ENCODE measurements at places on chromosomes 2 and 18.

DNA sequence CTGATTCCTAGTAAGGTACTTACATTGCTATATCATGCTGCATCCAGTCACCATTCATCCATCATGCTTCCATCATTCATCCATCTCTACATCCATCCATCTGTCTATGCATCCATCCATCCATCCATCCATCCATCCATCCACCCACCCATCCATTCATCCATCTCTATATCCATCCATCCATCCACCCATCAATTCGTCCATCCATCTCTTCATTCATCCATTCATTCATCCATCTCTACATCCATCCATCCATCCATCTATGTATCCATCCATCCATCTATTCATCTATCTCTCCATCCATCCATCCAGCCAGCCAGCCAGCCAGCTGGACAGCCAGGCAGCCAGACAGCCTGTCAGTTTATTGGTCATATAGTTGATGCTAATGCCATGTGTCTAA is 20.7 kb downstream of the PRKCE start:
- DNase-seq: no peak

DNA sequence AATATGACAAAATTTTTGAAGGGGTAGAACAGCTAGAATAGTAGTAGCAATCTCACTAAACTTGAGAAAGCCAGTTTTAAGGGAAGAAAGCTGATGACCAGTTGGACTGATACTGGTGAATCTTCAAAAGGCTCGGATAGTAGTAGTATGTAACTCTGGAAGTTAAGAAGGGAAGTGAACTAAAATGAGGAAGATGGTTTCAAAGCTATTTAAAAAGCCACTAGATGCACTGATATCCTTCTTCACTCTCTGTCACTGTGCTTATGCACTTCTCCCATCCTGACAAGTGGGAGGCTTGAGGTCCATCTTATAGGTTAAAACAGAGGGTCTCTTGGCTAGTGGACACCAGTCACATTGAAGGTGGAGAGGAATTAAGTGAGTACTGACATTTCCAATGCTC is 141.1 kb downstream of the NCOA1 start:
- no peak for DNase-seq

- DNase-seq: no peak
These were observed 217.1 kb downstream of the SLC4A3 start for GRCh38 chr2:219844401-219845091.

GRCh38 chr2:176280156-176280555 is 10.9 kb downstream of the MTX2 start:
- no peak for DNase-seq

GRCh38 chr2:45681675-45682074 is 30.2 kb downstream of the PRKCE start:
- DNase-seq: no peak

- DNase-seq: no peak
These were observed 335.0 kb upstream of the KYNU start for GRCh38 chr2:142542431-142542910.

DNA sequence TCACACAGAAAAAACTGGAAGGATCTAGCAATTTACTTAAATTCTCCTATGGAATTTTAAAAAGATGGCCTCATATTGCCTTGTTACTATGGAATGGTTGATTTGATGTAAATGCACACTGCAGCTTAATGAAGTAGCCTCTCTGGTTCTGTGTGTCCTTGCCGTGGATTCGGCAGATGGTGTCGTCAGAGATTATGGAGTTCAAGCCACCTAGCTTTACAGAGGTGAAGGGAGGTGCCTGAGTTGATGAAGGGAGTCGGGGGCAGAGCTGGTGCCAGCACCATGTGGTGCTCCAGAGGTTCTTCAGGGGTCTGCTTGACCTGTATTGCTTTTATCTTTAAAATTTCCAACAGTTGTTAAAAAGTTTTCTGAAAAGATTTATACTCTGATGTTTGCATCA is 48.8 kb downstream of the ASAP2 start:
- DNase-seq: no peak

DNA sequence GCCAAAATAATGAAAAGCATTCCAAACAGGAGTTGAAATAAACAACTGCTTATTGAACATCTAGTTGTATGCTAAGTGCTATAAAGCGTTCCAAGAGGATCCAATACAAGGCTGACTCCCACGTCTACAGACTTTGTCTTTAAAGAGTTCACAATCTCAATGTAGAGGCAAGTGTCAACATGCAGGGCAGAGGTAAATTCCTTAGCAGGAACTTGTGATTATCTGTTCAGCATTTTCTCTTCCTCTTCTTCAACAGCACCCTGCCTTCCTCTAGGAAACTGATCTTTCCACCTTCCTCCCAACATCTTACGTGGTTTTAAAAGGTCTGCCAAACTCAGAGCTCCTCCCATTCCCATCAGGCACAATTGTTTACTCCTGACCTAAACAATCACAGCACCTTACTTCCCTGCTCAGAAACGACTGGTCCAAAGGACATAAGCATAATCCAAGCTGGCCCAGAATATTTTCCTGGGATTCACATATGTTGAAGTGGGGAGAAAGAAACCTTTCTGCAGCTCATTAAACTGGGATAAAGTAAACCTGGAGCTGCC is 83.9 kb downstream of the ITSN2 start:
- DNase-seq: no peak

GRCh38 chr2:138780446-138780880 is 273 bp upstream of the NXPH2 start:
- no peak for DNase-seq

DNA sequence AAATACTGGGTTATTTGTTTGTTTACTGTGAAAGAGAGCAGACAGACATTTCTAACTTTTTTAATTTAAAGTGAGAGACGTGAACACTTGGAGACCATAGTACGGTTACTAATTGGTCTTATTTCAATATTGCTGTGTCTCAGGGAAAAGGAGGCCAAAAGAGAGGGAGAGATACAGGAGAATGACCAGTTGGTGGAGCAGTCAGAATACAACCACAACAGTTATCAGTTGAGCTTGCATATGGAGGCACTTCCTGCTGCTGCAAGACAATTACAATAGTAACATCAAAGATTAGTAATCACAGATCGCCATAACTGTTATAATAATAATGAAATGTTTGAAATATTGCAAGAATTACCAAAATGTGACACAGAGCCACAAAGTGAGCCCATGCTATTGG is 58.2 kb downstream of the TWSG1 start:
- DNase-seq: no peak

- no peak for DNase-seq
These were observed 99.2 kb upstream of the ITGA4 start for GRCh38 chr2:181357979-181358378.

DNA sequence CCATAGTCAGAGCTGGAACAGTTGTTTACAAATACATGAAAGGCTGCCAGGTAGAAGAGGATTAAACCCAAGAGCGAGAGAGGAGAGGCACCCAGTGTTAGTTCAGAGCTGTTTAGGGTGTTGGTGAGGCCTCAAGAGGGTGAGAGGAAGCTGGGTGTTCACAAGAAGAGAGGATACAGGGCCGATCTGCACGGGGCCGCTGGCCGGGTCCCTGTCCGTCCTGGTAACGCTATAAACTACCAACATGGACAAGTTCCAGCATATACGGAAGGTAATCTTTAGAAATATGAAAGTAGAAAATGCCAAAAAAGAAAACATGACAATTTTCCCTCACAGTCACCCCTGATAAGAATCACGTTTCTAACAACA is 109.7 kb downstream of the TMEM18 start:
- DNase-seq: no peak

DNA sequence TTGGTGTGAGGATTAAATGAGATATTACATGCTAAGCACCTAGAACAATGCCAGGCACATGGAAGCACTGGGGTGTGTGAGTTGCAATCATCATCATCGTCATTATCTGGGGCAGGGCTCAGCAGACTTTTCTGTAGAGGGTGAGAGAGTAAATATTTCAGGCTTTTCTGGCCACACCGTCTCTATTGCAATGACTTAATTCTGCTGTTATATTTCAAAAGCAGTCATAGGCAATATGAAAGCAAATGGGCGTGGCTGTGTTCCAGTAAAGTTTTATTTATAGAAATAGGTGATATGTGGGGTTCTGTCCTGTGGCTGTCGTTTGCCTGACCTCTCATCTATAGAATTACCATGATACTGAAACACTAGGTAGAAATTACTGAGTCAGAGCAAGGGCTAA is 60.6 kb downstream of the IL1R2 start:
- no peak for DNase-seq

DNA sequence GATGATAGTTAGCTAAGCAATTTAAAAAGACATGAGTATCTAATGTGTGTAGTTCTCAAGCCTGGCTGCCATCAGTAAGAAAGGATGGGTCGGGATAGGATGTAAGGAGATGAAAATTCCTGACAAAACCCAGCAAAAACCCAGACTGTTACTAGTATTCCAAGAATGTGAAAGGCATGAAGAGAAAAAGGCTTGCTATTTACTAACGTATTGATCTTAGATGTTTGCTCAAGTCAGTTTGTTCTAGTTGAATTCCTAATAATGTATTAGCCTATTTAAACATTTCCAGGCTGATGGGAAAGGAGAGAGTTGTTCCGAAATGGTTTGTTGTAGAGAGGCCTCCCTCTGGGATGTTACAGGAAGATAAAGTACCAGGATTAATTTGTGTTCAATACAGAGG is 88.2 kb downstream of the ZNF532 start:
- DNase-seq: no peak

GRCh38 chr2:115573756-115574155 is 1131.3 kb downstream of the DPP10 start:
- no peak for DNase-seq

- DNase-seq: no peak
These were observed 47.1 kb upstream of the SELENOI start for GRCh38 chr2:26298638-26299393.

DNA sequence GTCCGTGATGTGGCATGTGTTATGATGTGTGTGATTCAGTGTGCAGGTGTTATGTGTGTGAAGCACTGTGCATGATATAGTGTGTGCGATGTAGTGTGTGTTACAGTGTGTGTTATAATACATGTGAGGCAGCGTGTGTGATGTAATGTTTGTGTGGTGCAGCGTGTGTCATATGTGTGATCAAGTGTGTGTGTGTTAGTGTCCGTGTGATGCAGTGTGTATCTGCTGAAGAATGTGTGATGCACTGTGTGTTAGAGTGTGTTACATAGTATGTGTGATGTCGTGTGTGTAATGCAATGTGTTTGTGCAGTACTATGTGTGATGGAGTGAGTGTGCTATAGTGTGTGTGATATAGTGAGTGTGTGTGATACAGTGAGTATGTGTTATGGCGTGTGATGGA is 182.8 kb upstream of the SOX11 start:
- no peak for DNase-seq

DNA sequence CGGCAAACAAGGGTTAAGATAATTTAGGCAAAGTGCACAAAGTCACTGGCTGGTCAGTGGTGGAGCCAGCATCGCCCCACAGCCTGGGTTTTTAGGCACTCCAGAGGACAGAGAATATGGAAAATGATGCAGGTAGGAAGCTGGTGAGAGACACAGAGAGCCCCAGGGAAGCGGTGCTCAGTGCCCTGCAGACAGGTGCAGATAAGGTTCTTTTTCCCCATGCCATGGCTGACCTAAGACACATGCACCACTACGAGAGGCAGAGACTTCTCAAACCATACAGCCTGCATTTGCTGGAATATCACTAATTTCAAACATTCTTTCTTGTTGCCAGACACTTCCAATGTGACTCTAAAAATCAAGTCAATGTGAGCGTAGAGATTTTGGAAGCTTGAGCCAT is 205.7 kb upstream of the APCDD1 start:
- no peak for DNase-seq

DNA sequence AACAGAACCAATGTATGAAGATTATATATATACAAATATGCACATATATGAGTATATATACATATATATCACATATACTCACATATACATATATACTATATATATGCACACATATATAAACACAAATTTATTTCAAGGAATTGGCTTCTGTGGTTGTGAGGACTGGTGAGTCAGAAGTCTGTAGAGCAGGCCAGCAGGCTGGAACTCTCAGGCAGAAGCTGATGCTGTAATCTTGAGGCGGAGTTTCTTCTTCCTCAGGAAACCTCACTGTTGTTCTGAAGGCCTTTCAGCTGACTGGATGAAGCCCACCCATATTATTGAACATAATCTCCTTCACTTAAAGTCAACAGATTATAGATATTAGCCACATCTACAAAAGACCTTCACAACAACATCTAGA is 143.9 kb upstream of the CREB1 start:
- DNase-seq: no peak

- DNase-seq: no peak
These were observed 4.3 kb upstream of the PLCL1 start for GRCh38 chr2:197800091-197800490.

- DNase-seq: no peak
These were observed 18.8 kb downstream of the NEMP2 start for GRCh38 chr2:190515687-190516086.

DNA sequence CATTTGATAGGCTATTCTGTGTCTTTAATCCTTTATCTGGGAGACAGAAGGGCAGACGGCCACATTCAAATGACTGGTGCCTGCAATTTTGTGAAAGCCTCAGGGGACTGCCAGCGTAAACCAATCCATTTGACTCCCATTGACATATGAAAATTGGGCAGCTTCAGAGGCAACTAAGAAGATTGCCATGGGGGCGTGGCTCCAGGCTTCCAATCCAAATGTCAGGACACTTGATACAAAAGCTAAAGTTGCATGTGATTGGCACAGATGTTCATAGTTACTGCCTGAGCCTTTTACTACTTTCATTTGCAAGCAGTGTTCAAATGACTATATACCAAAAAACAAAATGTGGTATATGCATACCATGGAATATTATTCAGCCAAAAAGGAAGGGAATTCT is 42.0 kb downstream of the SPC25 start:
- peak; percentile 47 for DNase-seq

GRCh38 chr2:74039611-74040010 is 54.9 kb downstream of the TET3 start:
- no peak for DNase-seq

GRCh38 chr2:157262248-157262647 is 4.7 kb downstream of the GALNT5 start:
- DNase-seq: no peak

GRCh38 chr2:49577041-49577440 is 422.7 kb upstream of the FSHR start:
- no peak for DNase-seq

GRCh38 chr2:199756211-199756610 is 94.8 kb downstream of the FTCDNL1 start:
- no peak for DNase-seq

- DNase-seq: no peak
These were observed 8.8 kb upstream of the THADA start for GRCh38 chr2:43604674-43605073.

DNA sequence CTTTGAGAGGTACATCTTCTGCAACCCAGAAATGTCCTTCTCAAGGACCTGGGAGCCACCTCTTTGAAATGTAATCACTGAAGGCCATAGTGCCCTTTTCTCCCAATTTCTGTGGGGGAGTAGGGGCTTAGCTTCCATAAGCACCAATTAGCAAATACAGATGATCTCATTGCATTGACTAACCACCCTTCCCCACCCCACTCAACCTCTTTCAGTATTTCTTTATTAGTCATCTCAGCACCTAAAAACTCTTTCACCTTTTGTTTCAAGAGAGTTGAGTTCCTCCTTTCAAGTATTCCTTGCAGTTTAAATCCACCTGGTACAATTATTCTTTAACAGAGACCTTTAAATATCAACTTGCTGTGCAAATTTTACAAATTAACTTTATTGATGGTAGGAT is 1011.8 kb upstream of the CDH2 start:
- DNase-seq: no peak

- no peak for DNase-seq
These were observed 239.8 kb downstream of the FHOD3 start for GRCh38 chr18:36537289-36537688.

GRCh38 chr2:46812361-46813019 is 103.1 kb downstream of the MCFD2 start:
- DNase-seq: no peak
